ENCODE measurements at places on chromosomes 5 and 9. TPM values are rescaled to one million over a fixed set of nuclear protein-coding genes. Genes with fewer than 3 reads are reported as not detected.
A peak's percentile ranks its signal among the peaks of the same experiment; 100 is the strongest.

- DNase-seq = no peak
These were observed 4.9 kb downstream of the TUT7 start for GRCh38 chr9:86349271-86349670.

The TRIP13 gene
- total RNA-seq = 33.0 TPM

The EPB41L4B gene
- total RNA-seq = 25.7 TPM

The ADAMTSL1 gene
- not detected for total RNA-seq

DNA sequence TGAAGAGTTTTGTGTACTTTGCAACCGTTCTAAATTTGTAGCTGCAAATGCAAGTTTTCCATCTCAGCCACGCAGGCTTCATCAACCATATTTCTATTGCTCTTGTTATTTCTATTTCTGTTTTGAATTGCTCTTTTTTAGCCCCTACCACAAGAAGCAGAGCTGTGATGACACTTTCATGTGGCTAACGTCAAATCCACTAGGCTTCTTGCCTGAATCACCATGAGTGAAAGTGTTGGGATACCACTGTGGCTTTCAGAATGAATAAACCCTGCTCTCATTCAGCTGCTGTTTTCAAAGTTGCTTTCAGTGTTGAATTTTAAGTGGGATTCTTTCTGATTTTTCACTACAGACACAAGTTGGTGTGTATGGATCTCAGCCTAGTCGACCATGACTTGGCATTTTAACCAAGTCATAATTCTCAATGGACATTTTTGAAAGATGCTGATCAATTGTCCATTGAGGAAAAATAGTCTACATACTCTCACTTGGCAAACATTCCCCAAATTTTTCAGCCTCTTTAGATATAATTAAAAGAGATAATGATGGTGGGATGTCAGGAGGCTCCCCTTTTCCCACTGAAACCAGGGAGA, 41.0 kb upstream of the MTAP start:
- DNase-seq = no peak

The ASS1 gene
- 77.6 TPM for total RNA-seq

- DNase-seq = no peak
These were observed 522 bp downstream of the BTNL9 start for GRCh38 chr5:181040631-181040945.

DNA sequence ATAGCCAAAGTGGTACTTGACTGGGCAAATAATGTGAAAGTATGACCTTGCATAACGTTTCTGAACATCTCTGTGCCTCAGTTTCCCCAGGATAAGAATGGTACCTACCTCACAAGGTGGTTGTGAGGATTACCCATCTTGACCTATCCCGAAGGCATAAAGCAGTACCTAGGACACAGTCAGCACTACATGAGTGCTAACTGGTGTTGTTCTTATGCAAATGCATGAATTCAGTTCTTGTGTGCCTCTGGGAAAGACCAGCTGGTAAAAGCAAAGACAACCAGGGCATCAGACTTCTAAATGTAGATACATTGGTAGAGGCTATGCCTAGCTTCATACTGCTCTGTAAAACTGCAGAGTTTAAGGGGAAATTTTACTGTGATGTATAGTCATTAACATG, 21.8 kb upstream of the TMEM252 start:
- DNase-seq = no peak

GRCh38 chr5:7754997-7755596, 95.8 kb downstream of the CFAP90 start:
- peak; percentile 11 for DNase-seq

- peak; percentile 26 for DNase-seq
These were observed 637 bp upstream of the SMC5 start for GRCh38 chr9:70257991-70258691.

DNA sequence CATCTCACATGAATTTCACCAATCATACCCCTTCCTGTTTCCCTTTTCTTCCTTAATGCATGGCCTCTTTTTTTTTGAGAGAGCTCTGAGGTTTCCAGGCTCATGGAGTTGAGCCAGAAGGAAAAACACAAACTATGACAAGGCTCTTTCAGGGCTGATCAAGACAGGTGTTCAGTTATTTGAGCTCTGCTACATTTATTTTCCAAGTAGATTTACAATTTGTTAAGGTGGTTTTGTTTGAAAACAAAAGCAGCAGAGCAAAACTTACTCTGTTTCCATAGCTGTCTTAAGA, 62.4 kb upstream of the IL7R start:
- DNase-seq = no peak

The HRH2 gene
- not detected for total RNA-seq

DNA sequence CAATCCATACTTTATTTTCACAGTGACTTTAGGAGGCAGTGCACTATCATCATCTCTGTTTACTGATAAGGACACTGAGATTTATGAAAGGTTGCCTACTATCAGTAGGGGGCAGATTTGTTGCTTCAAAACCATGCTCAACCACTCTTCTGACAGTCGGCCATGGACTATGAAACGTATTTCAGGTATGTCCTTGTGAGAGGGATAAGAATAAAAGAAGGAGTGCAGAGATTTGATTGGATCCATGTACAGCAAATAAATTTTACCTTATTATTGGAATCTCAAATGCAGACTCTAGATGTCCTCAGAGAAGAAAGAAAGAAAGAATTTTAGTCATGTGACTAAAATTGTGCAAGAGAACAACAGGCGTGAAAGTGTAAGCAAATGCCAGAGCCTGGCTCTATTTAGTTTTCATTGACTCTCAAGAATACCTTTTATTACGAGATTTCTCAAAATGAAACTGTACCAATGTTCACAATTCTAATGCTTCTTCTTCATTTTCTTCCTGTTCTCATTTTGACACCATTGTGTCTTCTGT, 296.6 kb upstream of the RASA1 start:
- peak; percentile 3 for DNase-seq

- DNase-seq = no peak
These were observed 244.8 kb upstream of the NR4A3 start for GRCh38 chr9:99576876-99577275.
